M059J (cell line): ENCODE measurements at places on chromosomes 5 and 9. TPM values are rescaled to one million over a fixed set of nuclear protein-coding genes. Genes with fewer than 3 reads are reported as not detected.

Gene RASGRF2
- total RNA-seq, result 1.8 and 2.3 TPM in 2 replicates

Gene KCNT1
- not detected in 2 replicates for total RNA-seq

Gene IRX2
- not detected in 2 replicates for total RNA-seq

Gene TAF11L10
- total RNA-seq, result not detected in 2 replicates

Gene DELE1
- total RNA-seq, result 35.6 and 47.0 TPM in 2 replicates

Gene CREBRF
- 3.0 and 11.6 TPM in 2 replicates for total RNA-seq

Gene ZSWIM6
- total RNA-seq, result 5.3 and 10.9 TPM in 2 replicates

Gene PCDHGB1
- 3.3 and 4.9 TPM in 2 replicates for total RNA-seq

Gene FBXL17
- total RNA-seq, result 9.2 and 15.9 TPM in 2 replicates

Gene PCA3
- total RNA-seq, result not detected in 2 replicates

Gene ANKRD20A1
- not detected in 2 replicates for total RNA-seq

Gene ZNF608
- total RNA-seq, result 14.2 and 18.0 TPM in 2 replicates

Gene PCDHGA2
- 0.22 and 0.32 TPM in 2 replicates for total RNA-seq

Gene GFI1B
- 0.30 TPM in 1 of 2 replicates, not detected in the other for total RNA-seq

Gene RNF183
- not detected in 2 replicates for total RNA-seq

Gene PCDHB14
- total RNA-seq, result 0.44 and 1.9 TPM in 2 replicates

Gene PRRX2
- 0.17 and 0.20 TPM in 2 replicates for total RNA-seq

Gene PPP3R2
- not detected in 2 replicates for total RNA-seq

Gene LHX3
- not detected in 2 replicates for total RNA-seq

Gene PRRT1B
- not detected in 2 replicates for total RNA-seq

Gene LRRTM2
- total RNA-seq, result not detected in 2 replicates

Gene APC
- 18.7 and 28.1 TPM in 2 replicates for total RNA-seq

Gene PCDHGB4
- not detected in 2 replicates for total RNA-seq

Gene GDF9
- total RNA-seq, result not detected in 2 replicates

Gene PCDHB10
- 0.49 and 1.3 TPM in 2 replicates for total RNA-seq

Gene TDRD7
- 37.5 and 46.9 TPM in 2 replicates for total RNA-seq

Gene SPINK4
- not detected in 2 replicates for total RNA-seq

Gene SCGB3A2
- total RNA-seq, result not detected in 2 replicates

Gene PTPRD
- total RNA-seq, result 0.12 TPM in 1 of 2 replicates, not detected in the other

Gene SLCO4C1
- 0.10 TPM in 1 of 2 replicates, not detected in the other for total RNA-seq
